Stimulated activated CD4-positive, alpha-beta T cell treated with anti-CD3 and anti-CD28 coated beads, Interleukin-1b, Interleukin-23, amount 100 ng/mL, for 4 hours (primary cell): ENCODE measurements at places on chromosomes 5 and 9.

GRCh38 chr9:72826996-72827949 lies 125.6 kb downstream of the ALDH1A1 start:
- no peak for DNase-seq

DNA sequence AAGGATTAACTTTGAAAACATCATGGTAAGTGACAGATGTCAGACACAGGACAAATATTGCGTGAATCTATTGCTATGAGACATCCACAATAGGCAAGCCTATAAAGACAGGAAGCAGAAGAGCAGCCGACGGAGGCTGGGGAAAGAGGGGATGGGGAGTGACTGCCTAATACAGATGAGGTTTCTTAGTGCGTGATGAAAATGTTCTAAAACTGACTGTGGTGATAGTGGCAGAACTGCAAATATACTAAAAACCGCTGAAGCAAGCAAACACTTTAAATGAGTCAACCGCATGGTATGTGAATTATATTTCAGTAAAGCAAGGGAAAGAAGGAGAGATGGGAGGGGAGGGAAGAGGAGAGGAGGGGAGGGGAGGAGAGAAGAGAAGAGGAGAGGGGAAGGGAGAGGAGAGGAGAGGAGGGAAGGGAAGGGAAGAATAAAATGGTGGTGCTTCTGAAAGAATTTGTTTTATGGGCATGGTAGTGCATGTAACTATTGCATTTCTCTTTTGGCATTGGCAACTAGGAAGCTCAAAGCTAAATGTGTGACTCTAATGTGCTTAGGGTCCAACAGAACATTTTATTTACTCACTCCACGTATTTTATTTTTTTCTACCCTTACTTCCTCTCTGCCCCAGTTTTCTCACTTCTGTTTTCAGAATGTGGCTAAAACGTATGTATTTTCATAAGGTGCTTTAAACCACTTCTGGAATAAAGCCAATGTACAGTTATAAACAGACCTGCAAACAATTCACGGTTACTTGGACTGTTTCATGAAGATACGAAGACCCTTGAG lies 21.3 kb downstream of the AKNA start:
- no peak for DNase-seq

DNA sequence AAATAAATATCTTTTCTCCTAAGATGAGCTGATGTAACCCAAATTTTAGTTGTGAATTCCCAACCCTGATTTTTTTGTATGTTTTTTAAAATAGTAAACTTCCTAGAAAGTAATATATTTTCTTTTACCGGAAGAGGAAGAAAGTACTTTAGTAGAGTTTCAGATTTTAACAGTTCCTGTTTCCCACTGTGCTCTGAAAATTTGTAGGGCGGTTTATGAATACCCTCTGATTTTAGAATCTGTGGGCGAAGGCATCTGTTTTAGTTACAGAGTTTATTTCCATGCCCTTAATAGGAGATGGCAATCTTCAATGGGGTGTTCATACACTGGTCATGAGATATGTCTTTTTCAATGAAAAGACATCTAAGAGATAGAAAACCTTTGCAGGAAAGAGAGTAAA lies 3.7 kb upstream of the HOMER1 start:
- no peak for DNase-seq

DNA sequence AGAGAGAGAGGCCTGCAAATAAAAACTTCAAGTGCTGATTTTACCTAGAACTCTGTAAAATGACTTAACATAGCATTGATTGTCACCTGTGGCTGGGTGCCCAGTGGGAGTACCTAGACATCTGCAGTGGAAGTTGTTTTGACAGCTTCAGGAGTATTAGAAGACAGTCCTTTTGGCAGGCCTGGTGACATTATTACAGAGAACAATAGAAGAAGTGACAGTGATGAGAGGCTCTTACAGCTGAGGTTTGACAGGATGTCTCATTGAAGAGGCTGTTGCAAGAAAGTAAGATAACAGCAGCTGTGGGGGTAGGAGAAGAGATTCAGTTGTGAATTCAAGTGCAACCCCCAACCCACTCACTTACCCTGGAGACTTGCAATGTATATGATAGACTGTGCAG lies 27.9 kb upstream of the MUSK start:
- no peak for DNase-seq

GRCh38 chr9:136075881-136076678 lies 19.0 kb downstream of the NACC2 start:
- no peak for DNase-seq

- DNase-seq = no peak
These were observed 22.4 kb downstream of the GOLGA2 start for GRCh38 chr9:128253140-128253990.

DNA sequence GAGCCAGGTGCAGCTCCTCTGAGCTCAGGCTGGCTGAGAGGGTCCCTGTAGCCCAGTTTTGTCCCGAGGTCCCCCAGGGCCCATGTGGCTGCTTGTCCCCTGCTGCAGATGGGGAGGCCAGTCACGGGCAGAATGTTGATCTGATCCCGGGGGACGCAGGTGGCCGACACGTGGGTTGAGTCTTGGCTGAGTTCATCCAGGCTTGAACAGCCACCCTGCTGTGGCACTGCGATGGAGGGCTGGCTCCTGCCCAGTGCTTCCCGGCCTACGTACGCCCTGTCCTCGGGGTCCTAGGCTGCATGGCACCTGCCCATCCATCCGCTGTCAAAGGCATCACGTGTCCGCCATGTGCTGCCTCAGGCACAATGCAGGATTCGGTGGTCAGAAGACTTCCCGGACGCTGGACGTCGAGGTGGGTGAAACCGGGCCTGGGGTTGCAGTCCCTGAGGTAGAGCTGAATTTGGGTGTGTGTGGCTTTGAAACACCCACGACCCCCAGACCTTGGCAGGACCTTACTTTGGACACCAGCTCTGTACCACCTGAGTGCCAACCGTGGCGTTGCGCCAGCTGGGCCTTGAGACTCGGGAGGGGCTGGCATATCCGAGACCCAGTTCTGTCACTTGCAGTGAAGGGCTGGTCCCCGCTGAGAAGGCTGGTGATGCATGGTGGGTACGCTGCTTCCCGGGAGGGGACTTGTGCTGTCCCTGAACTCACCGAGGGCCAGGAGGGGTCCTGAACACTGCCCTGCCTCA lies 22.3 kb downstream of the RXRA start:
- DNase-seq = no peak

- DNase-seq = no peak
These were observed 517.7 kb downstream of the DIRAS2 start for GRCh38 chr9:90124961-90125360.

DNA sequence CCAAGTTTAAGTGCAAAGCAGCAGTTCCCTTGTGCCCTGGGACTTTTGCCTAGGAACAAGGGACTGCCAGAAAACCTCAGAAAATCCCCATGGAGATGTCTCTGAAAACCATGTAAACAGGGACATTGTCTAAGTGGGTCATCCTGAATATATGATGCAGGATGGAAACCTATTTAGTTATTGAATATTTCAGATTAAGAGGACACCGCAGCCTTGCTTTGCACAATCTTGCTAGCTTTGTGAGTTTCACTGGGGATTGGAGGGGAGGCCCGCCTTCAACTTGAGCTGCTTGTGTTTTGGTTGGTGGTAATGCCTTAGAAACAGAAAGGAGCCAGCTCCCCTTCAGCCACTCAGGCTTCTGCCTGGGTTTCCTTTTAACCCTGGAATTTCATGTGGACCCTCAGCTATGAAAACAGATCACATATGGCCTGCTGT lies 112.8 kb downstream of the C9orf152 start:
- DNase-seq = no peak

DNA sequence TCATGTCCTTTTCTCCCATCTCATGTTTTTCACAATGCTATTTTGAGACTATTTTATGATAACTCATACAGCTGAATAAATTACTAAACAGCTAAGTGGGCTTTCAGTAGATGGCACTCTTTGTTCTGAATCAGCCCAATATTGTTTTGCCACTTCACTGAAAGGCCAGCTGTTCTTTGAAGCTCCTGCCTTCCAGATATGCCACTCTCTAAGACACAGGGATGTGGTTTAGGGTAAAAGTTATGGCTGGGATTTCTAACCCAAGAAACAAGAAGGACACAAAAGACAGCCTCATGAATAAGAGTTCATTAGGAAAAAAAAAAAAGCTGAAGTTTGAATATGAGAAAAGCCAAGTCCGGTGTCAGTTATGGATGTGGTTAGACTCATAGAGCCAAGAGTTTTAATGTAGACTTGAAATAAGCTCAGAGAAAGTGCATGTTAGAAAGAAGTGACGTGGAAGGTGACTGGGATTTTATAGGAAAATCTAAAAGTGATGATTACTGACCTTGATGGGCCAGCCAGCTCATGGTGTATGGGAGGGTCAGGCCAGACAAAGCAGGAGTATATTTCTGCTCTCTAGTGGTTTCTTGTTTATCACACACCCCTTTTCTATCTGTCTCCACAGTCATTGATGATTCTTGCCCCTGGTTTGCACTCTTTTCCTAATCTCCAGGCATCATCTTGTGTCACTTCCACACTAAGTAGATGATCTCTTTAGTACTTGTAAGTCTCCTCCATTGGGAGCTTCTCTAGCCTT lies 488.5 kb downstream of the NR2F1-AS1 start:
- no peak for DNase-seq

- peak; percentile 98 for DNase-seq
These were observed 2.5 kb downstream of the ARRDC3 start for GRCh38 chr5:91380491-91381238.

DNA sequence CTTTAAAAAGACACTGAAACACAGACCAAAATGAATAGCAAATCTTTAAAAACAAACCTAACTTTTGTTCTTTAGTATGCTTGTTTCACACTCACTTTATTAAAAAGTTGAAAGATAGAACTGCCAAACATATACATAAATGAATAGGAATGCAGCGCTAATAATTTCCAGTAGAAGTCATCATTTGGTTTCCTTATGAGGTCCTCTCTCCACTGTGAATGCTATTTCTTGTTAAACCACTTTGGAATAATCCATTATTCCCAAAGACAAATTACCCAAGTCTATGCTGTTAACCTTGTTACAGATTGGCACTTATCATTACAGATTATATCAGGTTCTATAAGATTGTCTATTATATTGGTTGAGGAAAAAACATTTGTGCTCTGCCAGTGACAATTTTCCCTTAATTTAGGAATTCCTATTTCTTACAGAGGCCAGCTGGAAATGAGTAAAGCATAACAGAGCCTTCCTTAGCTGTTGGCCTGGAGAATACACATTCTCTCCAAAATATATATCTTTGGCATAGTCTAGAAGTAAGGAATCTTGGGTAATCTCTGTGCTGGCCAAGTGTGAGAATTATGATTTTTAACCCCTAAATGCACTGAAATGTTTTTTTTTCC lies 29.3 kb upstream of the MINAR2 start:
- DNase-seq = no peak

DNA sequence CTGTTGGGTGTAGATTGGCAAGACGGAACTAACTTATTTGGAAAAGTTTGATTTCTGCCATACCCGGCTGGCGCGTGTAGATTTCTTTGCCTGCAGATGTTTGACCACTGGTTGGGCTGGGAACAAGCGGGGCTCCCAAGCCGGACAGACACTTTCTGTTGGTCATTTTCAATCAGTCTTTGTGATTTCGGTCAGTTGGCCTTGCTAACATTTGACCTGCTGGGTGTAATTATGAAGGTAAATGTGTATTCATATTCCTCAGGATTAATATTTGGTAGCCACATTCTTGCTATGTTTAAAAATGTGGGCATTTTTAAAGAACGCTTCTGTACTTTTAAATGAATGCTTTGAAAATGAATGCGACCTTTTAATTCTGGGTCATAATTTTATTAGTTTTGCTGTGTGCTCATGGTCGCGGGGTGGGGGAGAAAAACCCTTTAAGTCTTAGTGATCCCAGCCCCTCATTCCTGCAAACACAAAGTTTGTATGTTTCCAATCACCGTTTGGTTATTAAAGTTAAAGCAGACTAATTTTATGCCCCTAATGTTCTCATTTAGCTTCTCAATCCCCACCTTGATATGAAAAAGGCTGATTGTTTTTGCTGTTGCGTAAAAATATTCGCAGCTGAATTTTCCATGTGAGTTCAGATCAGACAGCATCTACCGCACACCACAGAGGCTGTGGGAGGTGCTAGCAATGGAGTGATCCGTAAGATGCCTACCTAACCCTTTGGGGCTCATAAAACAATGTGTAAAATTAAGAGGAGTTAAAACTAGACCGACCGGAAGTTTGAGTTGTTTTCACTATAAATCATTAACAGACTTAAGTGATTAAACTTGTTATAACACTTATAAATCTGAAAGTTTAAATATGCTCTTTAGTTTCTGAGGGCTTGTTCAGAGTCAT lies 1.5 kb downstream of the RASGRF2 start:
- no peak for DNase-seq

- DNase-seq = no peak
These were observed 86.0 kb upstream of the ZNF618 start for GRCh38 chr9:113790093-113790492.

- no peak for DNase-seq
These were observed 42.3 kb downstream of the SNCAIP start for GRCh38 chr5:122354293-122354692.

- DNase-seq = no peak
These were observed 236.6 kb downstream of the PJA2 start for GRCh38 chr5:109173036-109173794.

- DNase-seq = no peak
These were observed 67.2 kb downstream of the MVB12B start for GRCh38 chr9:126393876-126394275.

DNA sequence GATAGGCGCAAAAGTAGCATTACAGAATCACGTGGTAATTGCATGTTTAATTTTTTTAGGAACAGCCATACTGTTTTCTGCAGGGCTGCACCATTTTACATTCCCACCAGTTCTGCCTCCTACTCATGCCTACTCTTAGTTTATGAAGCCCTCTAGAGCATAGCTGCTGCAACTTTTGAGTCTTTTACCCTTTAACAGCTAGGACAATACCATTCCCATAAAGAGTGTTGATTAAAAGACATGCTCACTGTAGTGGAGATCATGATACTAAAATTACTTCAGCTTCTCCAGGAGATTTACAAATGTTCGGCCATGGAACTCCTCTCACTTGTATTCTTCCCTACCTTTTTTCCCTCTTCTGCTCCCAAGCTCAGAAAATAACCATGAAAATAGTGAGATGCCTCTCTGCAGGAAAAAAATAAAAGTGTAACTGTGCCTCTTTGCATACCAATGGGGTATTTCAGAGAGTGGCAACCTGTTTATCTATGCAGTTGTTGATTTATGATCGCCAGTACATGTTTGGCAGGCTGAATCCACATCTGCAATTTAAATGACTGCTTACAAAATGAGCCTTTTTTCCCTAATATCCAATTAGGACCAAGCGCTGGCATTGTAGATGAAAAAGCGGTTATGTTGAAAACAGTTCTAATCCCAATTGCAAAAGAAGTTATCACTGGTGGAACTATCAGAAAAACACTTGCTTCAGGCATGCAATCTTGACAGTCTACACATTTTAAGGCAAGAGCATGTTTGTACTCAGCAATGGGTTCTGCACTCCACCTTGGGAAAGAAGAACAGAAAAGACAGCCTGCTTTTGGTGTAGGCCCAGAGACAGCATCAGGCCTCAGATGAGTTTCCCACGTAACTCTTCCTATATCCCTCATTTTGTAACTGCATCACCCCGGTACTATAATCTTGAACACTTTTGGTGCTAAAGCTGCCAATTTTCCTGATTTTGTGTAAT lies 131.1 kb downstream of the ADAMTSL1 start:
- DNase-seq = no peak

DNA sequence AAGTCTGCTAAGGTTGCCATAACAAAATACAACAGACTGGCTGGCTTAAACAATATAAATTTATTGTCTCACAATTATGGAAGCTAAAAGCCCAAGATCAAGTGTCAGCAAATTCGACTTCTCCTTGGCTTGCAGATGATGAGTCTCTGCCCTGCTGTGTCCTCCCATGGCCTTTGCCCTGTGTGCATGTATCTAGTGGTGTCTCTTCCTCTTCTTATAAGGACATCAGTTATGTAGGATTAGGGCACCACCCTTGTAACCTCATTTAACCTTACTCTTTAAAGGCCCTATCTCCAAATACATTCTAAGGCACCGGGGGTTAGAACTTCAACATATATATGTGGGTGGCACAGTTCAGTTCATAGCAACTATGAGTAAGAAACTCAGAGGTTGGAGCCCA lies 157.9 kb upstream of the RASA1 start:
- DNase-seq = no peak
